DND-41 (cell line): ENCODE measurements at places on chromosomes 4 and X.

DNA sequence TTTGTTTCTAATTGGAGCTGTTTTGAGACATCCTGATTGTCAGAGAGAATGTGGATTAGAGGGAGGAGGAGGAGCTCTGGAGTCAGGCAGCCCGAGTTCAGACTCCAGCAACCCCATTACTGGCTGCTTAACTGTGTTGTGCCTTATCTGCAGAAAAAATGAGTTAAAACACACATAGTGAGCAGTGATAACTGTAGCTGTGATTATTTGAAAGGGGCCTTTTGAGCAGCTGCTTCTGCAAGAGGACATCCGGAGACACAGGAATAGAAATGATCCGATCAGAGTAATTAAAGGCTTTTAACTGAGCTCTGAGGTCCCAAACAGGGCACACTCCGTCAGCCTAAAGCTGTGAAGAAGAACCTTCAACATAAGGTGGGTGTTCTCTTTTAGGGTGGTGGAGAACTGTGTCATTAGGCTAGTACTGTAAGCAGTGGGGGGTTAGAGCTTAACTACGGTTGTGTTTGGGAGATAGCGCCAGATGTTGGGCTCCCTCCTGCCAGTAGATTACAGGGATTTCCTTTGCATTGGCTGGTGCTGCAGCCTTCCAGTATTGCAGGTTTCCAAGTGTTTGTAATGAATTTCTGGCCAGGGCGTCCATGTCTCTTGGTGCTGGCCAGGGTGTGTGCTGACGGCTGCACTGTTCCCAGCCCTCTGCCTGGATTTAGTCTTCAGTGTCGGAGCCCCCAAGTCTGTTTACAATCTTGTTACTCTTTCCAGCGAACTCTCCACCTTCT lies 24.3 kb downstream of the ADD1 start:
- no peak for DNase-seq

GRCh38 chrX:124530803-124531202 lies 184.4 kb downstream of the SH2D1A start:
- no peak for DNase-seq

GRCh38 chrX:13967636-13968035 lies 62.1 kb downstream of the GEMIN8 start:
- DNase-seq, result no peak

DNA sequence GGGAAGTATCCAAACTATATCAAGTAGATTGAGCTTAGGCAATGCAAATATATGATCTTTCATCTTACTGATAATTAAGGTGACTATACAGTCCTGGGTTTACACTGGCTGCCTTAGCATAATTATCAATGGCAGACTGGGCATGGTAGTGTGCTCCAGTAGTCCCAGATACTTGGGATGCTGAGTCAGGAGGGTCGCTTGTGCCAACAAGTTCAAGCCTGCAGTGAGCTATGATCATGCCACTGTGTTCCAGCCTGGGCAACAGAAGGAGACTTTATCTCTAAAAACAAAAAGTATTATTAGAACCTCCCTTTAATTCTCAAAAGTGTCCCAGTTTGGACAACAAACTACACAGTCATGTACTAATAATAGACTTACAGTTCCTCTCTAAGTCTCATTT lies 99.4 kb upstream of the RASGEF1B start:
- no peak for DNase-seq

- no peak for DNase-seq
Observed at GRCh38 chr4:155106629-155107028, 101.8 kb upstream of the NPY2R start.

GRCh38 chrX:124260845-124261244 lies 71.6 kb upstream of the TEX13D start:
- DNase-seq, result no peak

- DNase-seq, result no peak
Observed at GRCh38 chr4:146654687-146655520, 16.2 kb downstream of the POU4F2 start.

DNA sequence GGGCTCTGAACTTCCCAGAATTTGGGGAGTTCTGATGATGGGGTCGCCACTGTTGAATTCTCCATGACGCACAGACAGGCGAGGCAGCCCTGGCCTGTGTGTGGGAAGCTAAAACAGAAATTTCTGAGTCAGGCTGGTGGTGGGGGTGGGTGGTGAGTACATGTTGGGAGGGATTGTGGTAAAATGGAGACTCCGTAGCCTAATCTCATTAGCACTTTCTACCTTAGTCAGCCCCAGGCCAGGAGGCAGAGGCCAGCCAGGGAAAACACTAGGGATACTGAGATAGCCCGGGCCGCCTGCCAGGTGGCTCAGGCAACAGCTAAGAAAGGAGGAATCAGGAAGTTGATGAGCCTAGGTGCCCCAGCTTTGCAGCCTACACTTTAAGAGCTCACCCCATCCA lies 39.3 kb upstream of the NHSL2 start:
- no peak for DNase-seq

DNA sequence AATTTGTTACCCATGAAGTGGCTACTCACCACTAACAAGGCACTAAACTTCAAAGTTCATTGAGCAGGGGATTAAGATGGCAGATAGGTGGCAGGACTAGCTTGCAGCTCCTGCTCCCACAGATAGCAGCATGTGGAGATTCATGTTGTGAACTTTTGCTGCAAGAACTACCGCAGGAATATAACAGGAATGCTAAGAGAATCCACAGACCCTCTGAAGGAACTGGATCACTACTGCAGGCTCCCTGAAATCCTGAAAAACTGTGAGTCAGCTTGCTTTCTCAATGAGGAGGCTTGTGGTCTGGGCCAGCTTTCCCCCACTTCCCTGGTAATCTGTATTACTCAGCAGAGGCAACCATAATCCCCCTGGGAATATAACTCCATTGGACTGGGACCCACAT lies 118.5 kb upstream of the VCX2 start:
- no peak for DNase-seq

DNA sequence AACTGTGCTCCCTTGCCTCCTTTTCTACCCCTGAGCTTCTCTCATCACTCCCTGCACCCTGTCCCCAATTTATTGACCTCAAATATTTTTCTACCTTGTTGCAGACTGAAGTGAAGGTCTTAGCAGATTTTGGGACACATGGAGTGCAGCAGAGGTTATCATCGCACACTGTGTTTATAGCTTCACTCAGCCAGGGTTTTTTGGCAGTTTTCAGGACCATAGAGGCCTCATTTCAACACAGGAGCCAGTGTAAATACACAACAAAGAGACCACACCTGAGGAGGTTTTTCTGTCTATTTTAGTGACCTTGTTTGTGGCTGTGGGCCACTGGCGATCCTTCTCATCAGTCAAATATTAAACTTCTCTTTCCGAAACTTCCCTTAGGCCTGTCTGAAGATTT lies 457.1 kb downstream of the SPRY1 start:
- DNase-seq, result no peak

DNA sequence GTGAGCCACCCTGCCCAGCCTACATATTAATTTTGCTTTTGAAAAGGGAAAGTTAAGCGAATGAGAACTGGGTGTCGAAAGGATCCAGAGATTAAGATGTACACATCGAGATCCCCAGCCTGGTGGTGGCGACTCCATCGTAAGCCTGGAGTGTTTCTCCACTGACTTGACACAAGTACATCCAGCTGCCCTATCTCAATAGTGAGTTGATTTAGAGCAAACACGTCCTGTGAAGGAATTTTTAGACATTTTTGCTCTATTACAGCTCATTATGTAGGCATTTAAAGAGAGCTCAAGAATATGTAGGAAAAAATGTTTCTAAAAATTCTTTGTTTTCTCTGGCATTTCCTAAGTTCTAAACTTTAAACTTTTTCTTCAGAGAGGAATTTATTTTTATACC lies 11.7 kb upstream of the CLDN34 start:
- DNase-seq, result no peak

GRCh38 chrX:103360916-103361315 lies 4.6 kb downstream of the TCEAL9 start:
- DNase-seq, result no peak

DNA sequence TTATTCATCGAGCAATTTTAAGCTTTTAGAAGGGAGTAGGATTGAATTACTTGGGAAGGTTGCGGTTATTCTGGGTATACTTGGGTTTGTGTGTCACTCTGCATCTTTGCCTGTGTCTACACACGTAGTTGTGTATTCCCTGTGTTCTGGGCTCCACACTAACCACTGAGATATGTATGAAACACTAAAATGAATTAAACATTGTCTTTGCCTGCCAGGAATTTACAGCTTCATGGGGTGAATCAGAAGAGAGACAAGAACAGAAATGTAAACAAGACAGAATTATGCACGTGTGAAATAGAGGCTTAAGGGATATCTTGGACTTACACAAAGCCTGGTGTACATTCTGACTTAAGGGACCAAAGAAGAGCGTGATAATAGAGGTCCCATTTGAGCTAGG lies 228.5 kb downstream of the AFF2 start:
- no peak for DNase-seq

GRCh38 chr4:5361968-5362367 lies 310.7 kb downstream of the STK32B start:
- DNase-seq, result peak; percentile 26

- DNase-seq, result no peak
Observed at GRCh38 chr4:4643306-4643705, 101.5 kb upstream of the STX18 start.

DNA sequence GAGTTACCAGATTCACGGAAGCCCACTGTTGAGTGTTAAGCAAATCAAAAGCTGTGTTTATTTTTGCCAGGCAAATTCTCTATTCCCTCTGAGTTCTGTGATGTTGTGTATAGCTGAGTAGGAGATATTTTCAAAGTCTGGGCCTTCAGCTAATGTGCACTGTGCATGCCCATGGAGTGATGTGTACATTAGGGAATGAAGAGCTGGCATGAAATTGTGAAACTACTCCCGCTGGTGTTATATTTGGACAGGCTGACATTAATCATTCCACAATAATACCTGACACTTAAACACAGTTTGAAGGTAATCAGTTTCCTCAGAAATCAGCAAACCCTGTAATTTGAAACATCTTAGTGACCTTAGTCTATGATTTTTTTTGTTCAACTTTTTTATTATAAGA lies 88.1 kb upstream of the MBNL3 start:
- no peak for DNase-seq

DNA sequence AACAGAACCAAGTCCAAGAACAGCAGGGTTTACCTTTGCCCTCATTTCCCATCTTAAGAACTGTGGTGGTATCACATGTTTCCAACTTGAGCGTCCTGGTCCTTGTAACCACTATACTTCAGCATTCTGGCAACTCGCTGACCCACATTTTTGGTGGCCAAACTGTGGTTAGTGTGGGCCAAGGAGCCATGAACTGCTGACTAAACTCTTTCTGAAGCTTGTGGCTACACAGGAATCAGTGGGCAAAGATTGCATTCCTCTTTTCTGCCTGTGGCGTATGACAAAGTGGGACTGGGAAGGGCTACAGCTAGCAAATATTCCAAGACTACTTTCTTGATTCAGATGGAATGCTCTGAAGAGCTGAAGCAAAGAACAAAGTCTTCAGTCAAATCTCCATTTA lies 106.3 kb upstream of the MID1 start:
- no peak for DNase-seq

GRCh38 chr4:132540797-132541196 lies 608.3 kb upstream of the PCDH10 start:
- DNase-seq, result no peak

- no peak for DNase-seq
Observed at GRCh38 chrX:154712781-154713740, 37.8 kb downstream of the GAB3 start.

GRCh38 chrX:17266136-17266535 lies 108.9 kb upstream of the NHS start:
- DNase-seq, result no peak

- DNase-seq, result no peak
Observed at GRCh38 chrX:42017971-42018370, 94.6 kb upstream of the CASK start.

DNA sequence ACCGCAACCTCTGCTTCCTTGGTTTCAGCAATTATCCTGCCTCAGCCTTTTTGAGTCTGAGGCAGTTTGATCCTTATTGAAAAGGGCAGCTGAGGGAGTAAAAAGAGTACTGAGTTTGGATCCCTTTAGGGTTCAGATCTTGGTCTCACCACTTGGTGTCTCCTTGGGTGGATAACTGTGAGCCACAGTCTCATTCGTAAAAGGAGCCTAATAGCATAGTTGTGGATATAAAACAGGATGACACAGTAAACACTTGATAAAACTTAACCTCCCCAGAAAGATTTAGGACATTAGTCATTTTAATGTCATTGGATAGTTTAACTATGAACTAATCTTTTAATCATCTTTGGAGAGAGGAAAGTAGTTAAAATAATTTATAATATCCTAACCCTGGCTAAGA lies 173.0 kb downstream of the ANK2 start:
- no peak for DNase-seq

- DNase-seq, result peak; percentile 45
Observed at GRCh38 chr4:17347445-17347844, 164.4 kb downstream of the QDPR start.

DNA sequence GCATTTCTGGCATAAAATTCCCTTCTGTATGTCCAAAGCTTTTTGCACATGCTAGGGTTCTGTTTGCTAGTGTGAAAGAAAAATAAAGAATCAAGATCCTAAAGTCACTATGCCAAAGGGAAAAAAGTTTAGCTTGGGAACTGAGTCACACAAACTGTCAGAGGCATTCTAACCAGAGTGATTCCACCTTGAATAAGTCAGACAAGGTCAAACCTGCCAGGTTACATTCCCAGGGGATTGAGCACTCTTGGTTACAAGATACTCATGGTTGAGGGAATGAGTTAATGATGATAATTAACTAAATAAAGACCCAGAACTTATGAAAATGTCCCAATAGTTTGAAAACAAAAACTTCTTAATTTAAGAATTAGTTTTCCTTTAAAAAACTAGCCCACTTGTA lies 13.7 kb upstream of the UGT2B17 start:
- DNase-seq, result no peak

GRCh38 chr4:175970724-175971123 lies 94.9 kb upstream of the WDR17 start:
- no peak for DNase-seq

GRCh38 chrX:74458736-74459135 lies 37.4 kb downstream of the SLC16A2 start:
- DNase-seq, result no peak

DNA sequence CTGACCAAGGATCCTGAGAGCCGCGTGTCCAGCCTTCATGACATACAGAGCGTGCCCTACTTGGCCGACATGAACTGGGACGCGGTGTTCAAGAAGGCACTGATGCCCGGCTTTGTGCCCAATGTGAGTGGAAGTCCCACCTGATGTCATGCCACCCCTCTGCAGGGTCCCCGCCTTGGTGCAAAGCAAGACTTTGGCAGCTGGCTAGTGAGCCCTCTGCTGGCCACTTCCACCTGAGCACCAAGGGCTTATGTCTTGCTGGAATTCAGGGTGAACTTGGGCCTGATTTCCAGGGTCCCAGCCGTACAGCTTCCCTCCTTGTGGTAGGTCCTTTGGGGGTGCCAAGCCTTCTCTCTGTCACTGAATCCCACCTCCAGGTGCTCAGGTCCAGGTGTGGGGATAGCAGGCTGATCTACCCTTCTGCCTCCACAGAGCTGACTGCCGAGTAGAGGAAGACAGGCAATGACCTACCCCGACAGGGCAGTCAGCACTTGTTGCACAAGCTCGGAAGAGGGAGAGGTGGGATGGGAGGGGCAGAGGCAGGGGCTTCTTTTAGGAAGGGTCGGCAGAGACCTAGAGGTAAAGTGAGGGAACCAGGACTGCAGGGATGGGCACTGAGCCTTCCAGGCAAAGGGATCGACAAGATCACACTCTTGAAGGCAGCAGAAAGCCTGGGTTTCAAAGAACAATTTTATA lies 248.1 kb downstream of the EVC2 start:
- peak; percentile 26 for DNase-seq
